Stimulated activated CD4-positive, alpha-beta T cell treated with anti-CD3 and anti-CD28 coated beads, Interleukin-1b, Interleukin-23, amount 100 ng/mL, for 24 hours (primary cell): ENCODE measurements at places on chromosomes 4 and X.

DNA sequence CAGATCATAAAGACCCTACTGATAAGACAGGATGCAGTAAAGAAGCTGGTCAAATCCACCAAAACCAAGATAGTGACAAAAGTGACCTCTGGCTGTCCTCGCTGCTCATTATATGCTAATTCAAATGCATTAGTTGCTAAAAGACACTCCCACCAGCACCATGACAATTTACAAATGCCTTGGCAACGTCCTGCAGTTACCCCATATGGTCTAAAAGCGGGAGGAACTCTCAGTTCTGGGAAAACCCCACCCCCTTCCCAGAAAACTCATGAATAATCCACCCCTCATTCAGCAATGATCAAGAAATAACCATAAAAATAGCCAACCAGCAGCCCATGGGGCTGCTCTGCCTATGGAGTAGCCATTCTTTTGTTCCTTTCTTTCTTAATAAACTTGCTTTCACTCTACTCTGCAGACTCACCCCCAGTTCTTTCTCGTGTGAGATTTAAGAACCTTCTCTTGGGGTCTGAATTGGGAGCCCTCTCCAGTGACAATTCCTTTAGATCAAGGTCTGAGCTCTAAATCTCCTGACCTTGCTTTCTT lies 217.1 kb upstream of the STS start:
- DNase-seq = no peak

GRCh38 chr4:183830438-183830985 lies 74.6 kb upstream of the STOX2 start:
- DNase-seq = no peak

GRCh38 chr4:163245044-163245728 lies 78.5 kb upstream of the NAF1 start:
- DNase-seq = no peak

GRCh38 chr4:98739751-98740150 lies 81.3 kb upstream of the TSPAN5 start:
- no peak for DNase-seq

DNA sequence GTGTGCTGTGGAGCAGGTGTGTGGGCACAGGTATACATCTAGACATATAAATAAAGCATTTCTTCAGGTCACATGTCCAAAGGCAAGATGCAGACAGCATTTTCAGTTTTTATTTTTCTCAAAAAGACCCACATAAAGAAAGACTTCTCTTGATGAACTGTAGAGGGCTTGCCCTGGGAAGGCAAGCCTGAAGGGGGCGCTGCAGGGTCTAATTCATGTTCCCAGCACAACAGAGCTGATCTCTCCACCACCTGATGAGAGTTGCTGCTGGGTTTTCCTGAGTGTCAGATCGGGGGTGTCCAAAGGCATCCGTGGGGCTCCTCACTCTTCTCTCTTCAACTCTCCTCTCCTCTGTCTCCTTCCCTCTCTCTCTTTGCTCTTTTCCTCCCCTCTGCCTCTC lies 26.6 kb downstream of the ADRA2C start:
- no peak for DNase-seq

- DNase-seq = no peak
Observed at GRCh38 chrX:153821066-153821465, 9.3 kb downstream of the PDZD4 start.

GRCh38 chr4:127555106-127555505 lies 77.7 kb upstream of the INTU start:
- no peak for DNase-seq

GRCh38 chr4:33086331-33086925 lies 2366.3 kb downstream of the PCDH7 start:
- DNase-seq = no peak

GRCh38 chr4:95526075-95526474 lies 22.7 kb downstream of the UNC5C start:
- DNase-seq = no peak

DNA sequence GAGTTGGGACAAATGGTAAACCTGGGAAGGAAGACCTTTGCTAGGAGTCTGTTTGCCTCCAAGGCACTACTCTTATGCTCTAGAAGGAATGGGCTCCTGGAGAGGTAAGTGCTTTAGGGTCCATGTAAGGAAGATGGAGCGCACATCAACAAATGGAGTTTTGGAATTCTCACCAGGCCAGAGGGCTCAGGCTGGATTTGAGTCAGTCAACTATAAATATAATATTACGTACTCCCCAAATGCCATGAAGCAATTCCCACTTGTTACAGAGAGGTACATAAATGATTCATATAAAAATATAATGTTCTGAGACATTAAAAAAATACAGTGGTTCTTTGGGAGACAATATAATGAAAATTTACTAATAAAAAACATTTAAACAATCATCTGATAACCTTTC lies 1.6 kb upstream of the SLC9B1 start:
- no peak for DNase-seq

- DNase-seq = no peak
Observed at GRCh38 chr4:186149872-186150271, 41.5 kb upstream of the CYP4V2 start.

- DNase-seq = no peak
Observed at GRCh38 chr4:25330905-25331808, 18.6 kb downstream of the ZCCHC4 start.

DNA sequence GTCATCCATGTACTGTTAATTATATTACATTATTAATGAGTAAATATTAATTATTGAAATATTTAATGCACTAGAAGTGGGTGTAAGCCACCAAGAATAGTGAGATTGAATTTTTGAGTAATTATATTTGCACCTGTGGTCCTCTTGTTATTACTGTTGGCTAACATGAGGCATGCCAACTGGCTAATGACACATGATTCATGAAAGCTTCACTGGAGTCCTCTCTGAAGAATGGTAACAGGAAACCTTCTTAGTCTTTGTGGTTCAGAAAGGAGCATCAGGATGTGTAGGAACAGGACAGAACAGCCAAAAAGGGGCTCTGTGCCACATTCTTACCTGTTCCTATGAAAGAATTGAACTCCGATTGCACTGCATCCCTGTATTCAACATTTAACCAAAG lies 65.2 kb downstream of the SLC4A4 start:
- no peak for DNase-seq

- DNase-seq = no peak
Observed at GRCh38 chr4:148893095-148893494, 450.9 kb upstream of the NR3C2 start.

- DNase-seq = no peak
Observed at GRCh38 chrX:19698122-19698521, 182.8 kb upstream of the MAP3K15 start.

GRCh38 chr4:176709417-176709816 lies 83.3 kb downstream of the VEGFC start:
- no peak for DNase-seq

DNA sequence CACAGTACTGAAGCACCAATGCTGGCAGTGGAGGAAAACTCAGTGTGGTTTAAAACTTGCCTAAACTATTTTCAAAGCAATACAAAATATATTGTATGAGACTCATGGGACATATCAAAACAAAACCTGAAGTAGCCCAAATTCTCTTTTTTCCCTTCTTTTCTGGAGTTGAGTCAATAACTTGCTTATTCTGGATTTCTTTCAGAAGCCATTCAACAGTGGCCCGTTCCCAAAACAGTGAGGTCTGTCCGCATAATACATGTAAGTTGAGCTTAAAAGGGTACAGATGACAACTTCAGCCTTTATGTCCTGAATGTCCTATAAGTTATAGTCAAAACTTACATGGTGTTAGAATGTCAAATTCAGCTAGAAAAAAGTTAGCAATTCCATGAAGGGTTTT lies 100.8 kb downstream of the SHISA3 start:
- DNase-seq = no peak

- no peak for DNase-seq
Observed at GRCh38 chrX:123263270-123263669, 79.2 kb downstream of the GRIA3 start.

DNA sequence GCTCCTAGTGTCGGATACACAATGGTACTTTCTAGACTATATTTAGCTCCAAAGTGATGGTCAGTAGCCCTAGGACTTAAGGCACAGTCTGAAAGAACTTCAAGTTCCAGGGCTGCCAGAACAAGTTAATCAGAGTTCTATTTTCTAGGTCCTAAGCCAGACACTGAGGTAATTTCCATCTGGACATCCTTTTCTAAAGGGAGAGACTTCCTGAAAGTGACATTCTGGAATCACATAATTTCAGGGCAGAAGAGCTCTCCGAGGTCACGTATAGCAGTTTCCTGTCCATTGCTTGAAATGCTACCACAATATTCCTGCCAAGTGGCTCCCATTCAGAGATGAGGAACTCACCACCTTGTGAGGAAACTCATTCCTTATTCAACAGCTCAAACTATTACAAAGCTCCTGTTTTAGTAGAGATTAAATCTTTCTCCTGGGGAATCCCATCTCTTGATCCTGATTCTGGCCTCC lies 117.9 kb downstream of the COL25A1 start:
- no peak for DNase-seq

- no peak for DNase-seq
Observed at GRCh38 chr4:81314196-81314896, 99.3 kb upstream of the PRKG2 start.

GRCh38 chr4:24245491-24245820 lies 338.9 kb downstream of the DHX15 start:
- no peak for DNase-seq

GRCh38 chr4:82352825-82353366 lies 20.9 kb downstream of the HNRNPD start:
- DNase-seq = no peak
